NCI-H774 (cell line): ENCODE measurements at places on chromosomes 16 and 17.

- no peak for DNase-seq
Observed at GRCh38 chr16:4420505-4421105, 4.2 kb upstream of the CORO7 start.

DNA sequence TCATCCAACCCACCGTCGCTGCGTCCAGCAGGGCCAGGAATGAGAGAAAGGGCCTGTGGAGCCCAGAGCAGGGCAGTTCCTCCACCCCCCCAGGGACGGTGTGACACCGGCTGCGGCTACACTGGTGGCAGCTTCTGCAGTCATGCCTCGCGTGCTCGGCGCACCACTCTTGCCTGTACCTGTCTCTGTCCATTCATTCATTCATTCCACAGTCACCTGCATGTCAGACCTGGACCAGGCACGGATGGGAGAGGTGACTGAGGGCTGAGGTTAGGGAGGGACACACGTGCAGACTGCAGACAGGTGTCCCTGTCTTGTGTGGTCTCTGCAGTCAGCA lies 27.3 kb downstream of the ENDOV start:
- no peak for DNase-seq

DNA sequence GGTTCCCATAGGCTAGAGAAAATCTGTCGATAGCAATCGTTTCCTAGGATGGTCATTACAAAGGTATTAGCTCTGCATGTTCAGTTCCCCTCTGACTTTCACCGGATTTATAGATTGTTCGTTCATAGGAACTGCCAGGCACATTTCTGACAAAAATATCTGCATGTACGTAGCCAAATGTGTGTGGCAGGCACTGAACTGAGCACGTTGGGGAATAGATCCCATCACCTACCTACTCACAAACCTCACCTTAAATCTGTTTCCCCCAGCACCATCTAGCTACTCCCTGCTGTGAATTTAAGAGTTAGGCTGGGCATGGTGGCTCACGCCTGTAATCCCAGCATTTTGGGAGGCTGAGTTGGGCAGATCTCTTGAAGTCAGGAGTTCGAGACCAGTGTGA lies 64.5 kb upstream of the TANC2 start:
- no peak for DNase-seq

DNA sequence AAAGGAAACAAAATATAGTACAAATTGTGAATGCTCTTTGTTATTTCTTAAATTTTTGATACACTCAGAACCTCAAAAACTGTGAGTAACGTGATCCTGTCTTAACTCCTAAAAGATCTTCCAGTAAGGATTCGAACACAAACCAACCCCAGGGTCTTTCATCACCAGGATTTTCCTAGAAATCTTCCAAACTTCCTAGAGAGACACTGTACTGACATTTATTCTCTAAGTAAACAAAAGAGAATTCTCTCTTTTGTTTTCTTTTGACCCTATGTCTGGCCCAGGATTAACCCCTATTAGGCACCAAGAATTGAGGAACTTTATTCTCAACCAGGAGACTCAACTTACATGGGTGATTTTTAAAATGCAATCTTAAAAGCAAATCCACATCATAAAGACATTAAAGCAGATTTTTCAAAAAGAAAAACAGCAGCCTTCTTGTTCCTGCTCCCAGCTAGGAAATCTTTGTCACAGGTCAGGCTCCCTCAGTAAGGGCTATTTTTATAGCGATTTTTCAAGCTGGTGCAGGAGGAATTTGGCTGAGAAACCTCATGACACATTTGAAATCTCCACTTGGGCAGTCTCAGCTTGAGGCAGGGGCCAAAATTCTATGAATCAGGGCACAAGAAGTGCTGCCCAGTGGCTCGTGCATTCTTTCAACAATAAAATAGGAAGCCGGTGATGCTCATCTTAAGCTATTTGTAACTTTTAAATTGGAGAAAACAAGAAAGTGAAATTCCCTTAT lies 6.2 kb upstream of the SMG1 start:
- DNase-seq = no peak

DNA sequence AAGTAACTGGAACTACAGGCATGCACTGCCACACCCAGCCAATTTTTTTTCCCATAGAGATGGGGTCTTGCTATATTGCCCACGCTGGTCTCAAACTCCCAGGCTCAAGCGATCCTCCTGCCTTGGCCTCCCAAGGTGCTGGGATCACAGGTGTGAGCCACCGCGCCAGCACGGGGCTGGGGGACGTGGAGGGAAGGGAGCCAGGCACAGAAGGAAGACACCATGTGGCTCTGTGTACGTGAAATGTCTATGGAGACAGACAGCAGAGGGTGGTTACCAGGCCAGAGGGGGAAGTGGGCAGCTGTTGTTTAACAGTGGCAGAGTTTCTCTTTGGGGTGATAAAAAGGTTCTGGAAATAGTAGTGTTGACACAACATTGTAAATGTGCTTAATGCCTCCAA lies 4.6 kb upstream of the PIEZO1 start:
- DNase-seq = no peak

DNA sequence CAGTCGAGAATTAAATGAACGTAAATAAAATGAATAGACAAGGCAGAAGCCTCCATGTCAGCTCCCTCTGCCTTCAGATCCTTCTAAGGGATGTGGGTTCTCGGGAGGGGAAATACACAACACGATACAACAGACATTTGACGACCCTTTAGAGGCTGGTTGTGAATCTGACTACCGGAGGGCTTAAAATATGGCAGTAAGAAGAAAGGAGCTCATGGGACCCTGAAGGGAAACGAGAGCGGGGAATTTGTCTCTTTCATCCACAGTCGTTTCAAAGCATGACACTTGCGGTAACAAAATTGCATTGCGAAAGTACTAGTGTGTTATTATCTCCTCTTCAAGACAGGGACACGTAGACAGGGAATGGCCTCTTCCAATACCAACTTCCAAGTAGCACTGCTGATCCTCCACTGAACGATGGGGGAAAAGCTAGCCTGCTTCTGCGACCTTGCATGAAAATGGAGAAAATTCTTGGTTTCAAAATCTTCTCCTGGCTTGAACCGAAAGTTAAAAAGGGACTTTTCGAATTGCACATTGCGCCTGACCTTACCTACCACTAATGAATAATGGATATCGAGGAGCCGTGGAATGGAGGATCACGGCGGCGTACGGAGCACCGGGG lies 1.2 kb upstream of the TNRC6C start:
- DNase-seq = no peak

GRCh38 chr16:72014675-72015074 lies 6.1 kb downstream of the DHODH start:
- DNase-seq = no peak

DNA sequence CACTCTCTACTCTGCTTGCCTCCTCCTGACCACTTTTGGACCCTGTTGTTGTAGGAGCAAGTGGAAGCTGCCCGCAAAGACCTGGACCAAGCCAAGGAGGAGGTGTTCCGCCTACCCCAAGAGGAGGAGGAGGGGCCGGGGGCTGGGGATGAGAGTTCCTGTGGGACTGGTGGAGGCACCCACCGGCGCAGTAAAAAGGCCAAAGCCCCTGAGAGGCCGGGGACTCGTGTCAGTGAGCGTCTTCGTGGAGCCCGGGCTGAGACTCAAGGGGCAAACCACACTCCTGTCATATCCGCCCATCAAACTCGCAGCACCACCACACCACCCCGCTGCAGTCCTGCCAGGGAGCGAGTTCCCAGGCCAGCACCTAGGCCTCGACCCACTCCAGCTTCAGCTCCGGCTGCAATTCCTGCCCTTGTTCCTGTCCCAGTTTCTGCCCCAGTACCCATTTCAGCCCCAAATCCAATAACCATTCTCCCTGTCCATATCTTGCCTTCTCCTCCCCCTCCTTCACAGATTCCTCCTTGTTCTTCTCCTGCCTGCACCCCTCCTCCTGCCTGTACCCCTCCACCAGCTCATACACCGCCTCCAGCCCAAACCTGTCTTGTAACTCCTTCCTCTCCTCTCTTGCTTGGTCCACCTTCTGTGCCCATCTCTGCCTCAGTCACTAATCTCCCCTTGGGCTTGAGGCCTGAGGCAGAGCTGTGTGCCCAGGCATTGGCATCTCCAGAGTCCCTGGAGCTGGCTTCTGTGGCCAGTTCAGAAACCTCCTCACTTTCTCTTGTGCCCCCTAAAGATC lies 11.0 kb upstream of the PHKG2 start:
- no peak for DNase-seq

DNA sequence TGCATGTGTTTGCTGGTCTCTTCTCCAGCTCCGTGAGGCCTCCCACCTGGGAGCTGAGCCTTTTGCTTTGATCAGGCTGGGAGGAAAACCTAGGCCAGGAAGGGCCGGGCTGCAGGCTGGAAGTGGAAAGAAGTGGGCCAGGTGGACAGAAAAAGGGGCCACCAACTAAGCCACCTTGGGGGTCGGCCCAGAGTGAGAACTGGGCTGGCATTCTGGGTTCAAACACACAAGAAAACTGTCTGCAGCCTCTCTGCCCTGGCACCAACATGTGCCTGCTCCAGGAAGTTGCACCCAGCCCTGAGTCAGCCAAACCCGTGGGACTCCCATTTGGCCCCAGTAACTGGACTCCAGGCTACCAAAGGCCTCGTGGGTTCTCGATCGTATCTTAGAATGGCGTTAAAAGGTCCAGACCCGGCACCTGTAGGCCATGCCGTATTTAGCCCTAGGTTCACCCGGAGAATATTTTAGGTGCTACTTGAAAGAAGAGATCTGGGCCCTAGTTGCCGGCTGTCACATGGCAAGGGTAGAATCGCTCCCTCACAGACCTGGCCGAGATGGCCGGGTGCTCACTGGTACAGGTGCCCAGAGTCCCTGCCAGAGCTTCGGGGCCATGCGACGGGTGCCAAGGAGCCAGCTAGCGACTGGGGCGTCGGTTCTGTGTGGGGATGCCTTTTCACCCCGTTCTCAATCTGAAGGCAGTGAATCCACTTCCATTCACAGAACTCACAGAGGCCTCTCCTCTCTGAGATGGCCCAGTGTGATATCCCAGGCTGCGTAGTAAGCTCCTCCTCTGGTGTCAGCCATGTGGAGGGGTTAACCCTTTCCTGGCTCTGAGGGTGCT lies 236.6 kb downstream of the MRTFB start:
- DNase-seq = no peak

DNA sequence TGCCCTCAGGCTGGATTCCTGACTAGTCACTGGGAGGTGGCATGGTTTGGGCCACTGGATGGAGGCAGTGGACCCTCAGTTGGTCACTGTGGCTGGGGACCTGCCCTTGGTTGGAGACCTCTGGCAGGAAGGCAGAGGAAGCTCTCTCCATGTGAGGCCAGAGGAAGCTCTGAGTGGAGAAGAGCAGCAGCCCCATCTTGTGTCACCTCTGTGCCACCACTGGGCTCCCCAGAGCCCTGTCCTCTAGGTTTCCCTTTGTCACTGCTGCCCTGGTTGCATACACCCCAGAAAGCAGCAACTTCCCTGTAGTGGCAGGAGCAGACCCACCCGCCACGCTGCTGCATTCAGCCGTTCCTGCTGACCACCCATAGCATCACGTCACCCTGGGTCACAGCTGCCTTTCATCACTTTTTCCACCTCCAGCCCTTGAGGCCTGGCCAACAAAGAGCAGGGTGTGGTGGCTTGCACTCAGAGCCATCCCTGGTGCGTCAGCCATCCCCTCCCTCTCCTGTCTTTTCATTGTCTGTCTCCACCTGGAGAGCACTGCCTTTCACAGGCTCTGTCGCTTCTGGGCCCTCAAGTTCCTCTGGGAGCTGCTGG lies 11.9 kb downstream of the CTRL start:
- no peak for DNase-seq

- no peak for DNase-seq
Observed at GRCh38 chr16:932831-933330, 37.9 kb downstream of the LMF1 start.

GRCh38 chr16:74999219-74999608 lies 390 bp downstream of the ZNRF1 start:
- DNase-seq = no peak

GRCh38 chr16:30602616-30603277 lies 7.4 kb downstream of the ZNF689 start:
- no peak for DNase-seq

GRCh38 chr16:79191933-79192332 lies 408.6 kb downstream of the MAF start:
- DNase-seq = no peak

GRCh38 chr17:81480140-81481072 lies 32.2 kb downstream of the ACTG1 start:
- no peak for DNase-seq

- no peak for DNase-seq
Observed at GRCh38 chr17:4870855-4871254, 28.5 kb upstream of the C17orf107 start.

GRCh38 chr17:68489919-68490318 lies 22.3 kb upstream of the PRKAR1A start:
- no peak for DNase-seq

- no peak for DNase-seq
Observed at GRCh38 chr17:50805486-50805885, 29.9 kb upstream of the WFIKKN2 start.

- DNase-seq = no peak
Observed at GRCh38 chr16:16191493-16192167, 31.7 kb downstream of the ABCC6 start.

- no peak for DNase-seq
Observed at GRCh38 chr16:85757341-85757822, 6.5 kb upstream of the C16orf74 start.

DNA sequence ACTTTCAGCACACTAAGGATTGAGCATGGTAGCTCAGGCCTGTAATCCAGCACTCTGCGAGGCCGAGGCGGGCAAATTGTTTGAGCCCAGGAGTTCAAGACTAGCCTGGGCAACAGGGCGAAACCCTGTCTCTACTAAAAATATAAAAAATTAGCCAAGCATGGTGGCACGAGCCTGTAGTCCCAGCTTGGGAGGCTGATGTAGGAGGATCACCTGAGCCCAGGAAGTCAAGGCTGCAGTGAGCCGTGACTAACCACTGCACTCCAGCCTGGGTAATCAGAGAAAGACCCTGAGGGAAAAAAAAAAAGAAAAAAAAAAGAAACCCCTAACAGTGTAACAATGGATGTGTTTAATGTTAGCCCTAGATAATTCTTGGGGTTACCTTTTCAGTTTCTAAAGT lies 24.0 kb downstream of the PARN start:
- DNase-seq = no peak

- peak; percentile 32 for DNase-seq
Observed at GRCh38 chr17:77208217-77208808, 67.5 kb downstream of the SEC14L1 start.

GRCh38 chr17:72110231-72110941 lies 10.4 kb upstream of the SOX9 start:
- DNase-seq = no peak

- no peak for DNase-seq
Observed at GRCh38 chr17:63395075-63395805, 50.9 kb downstream of the CYB561 start.

GRCh38 chr16:81625544-81626153 lies 153.4 kb upstream of the PLCG2 start:
- no peak for DNase-seq

DNA sequence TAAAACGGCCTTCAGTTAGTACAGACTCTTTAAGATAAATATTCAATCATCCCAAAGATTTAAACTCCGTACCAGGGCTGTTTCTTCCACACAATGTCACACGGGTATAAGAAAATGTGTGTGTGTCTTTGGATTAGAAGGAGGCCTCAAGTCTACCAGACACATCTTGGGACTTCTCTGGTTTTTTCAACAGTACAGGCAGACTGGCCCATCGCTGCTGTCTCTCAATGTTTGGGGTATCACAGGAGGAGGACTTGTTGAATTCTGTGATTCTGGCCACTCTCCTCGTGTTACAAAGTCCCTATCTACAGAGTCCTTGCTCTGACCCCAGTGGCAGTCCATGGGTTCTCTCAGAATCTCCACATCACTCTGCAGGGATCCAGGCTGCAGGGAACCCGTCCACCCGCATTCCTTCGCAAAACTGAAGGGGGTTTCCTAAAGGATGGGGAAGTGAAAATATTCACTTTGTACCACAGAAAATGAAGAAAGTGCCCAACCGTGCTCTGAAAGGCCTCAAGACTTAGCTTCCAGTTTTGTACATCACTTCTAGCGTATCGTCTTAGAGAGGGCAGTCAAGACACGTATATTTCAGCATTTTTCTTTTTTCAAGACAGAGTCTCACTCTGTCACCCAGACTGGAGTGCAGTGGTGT lies 373.2 kb downstream of the NPIPA8 start:
- DNase-seq = no peak
